ENCODE measurements at places on chromosomes 12 and 14.

DNA sequence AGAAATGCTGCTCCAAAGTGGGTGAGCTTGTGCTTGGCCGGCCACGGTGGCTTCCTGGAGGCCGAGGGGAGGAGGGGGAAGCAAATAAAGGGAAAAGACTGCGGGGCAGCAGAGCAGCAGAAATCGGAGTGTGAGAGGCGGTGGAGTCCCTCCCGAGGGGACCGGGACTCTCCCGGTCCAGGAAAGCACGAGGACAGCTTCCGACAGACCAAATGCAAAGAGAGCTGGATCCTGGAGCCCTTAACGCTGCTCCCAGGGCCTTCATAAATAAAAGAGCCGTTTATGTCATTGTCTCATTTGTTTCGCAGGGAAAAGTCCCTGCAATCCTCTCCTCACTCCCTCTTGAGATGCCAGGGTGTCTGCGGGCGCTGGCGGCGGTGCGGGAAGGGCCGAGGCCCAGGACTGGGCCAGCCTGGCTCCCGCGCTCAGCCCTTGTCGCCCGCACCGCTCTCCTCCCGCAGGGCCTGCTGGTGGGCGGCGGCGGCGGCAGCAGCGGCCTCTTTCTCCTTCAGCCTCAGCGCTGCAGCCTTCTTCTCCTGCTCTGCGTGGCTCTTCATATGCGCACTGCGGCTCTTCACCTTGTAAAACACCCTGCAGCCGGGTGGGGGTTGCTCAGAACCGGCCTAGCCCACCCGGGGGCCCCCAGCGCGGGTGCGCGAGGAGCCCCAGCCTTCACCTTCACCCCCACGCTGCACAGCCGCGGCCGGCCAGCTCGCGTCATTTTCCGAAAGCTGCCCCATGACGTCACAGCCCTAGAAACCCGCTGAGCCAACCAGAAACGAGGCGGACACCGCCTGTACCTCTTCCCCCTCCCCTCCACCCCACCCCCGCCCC is 4.5 kb upstream of the PNMA1 start:
- H3K27ac ChIP-seq = no peak overlapping the region
- no peak for DNase-seq
- peaks cover 5% of the 10 kb centered on the region for H3K4me1 ChIP-seq
- no peaks in the 10 kb centered on the region for H3K27me3 ChIP-seq

DNA sequence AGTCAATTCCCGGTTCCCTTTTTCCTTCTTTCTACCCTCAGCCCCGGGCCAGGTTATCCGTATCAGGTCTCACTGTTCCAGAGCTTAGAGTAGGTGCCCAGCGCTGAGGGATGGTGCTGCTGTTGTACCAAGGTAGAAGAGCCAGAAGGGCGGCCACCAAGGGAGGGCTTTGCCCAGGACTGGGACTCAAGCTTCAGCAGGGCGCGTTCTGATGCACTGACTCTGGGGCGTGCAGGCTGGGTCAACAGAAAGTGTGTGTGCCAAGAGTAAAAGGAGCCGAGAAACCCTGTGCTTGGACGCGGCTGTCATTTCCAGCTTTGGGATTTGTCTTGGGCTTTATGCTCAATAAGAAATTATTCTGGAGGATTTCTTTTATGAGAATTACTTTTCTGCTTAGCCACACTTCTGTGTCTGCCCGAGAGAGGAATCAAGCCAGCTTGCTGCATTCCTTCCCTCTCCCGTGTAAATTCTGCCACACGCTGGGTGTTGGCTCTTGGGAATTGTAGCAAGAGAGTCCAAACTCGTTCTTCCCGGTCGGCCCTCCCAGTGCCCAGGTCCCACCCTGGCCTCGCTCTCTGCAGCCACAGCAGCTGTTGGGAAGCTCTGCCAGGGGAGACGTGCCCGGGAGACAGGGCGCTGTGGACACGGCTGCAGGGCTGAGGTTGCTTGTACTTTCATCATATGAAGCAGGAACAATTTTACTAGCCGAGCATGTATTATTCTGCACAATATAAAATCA is 98.0 kb downstream of the FBXL14 start:
- DNase-seq = no peak
- H3K4me3 ChIP-seq = no peak overlapping the region
- no peaks in the 10 kb centered on the region for H3K27me3 ChIP-seq
- H3K4me1 ChIP-seq = no peaks in the 10 kb centered on the region
- H3K27ac ChIP-seq = no peak overlapping the region

- H3K4me1 ChIP-seq = no peaks in the 10 kb centered on the region
- H3K27me3 ChIP-seq = no peaks in the 10 kb centered on the region
- no peak overlapping the region for H3K27ac ChIP-seq
- no peak for DNase-seq
- no peaks in the 10 kb centered on the region for H3K36me3 ChIP-seq
Measured at GRCh38 chr14:66237741-66238140, 248.4 kb upstream of the CCDC196 start.

GRCh38 chr12:72024613-72025012 is 86.0 kb downstream of the TPH2 start:
- H3K36me3 ChIP-seq = no peaks in the 10 kb centered on the region
- no peak overlapping the region for H3K4me3 ChIP-seq
- H3K27ac ChIP-seq = no peak overlapping the region
- H3K27me3 ChIP-seq = no peaks in the 10 kb centered on the region

GRCh38 chr12:39572551-39572950 is 47.1 kb downstream of the ABCD2 start:
- H3K4me1 ChIP-seq = no peaks in the 10 kb centered on the region
- no peaks in the 10 kb centered on the region for H3K27me3 ChIP-seq
- H3K4me3 ChIP-seq = no peak overlapping the region
- H3K36me3 ChIP-seq = no peaks in the 10 kb centered on the region

DNA sequence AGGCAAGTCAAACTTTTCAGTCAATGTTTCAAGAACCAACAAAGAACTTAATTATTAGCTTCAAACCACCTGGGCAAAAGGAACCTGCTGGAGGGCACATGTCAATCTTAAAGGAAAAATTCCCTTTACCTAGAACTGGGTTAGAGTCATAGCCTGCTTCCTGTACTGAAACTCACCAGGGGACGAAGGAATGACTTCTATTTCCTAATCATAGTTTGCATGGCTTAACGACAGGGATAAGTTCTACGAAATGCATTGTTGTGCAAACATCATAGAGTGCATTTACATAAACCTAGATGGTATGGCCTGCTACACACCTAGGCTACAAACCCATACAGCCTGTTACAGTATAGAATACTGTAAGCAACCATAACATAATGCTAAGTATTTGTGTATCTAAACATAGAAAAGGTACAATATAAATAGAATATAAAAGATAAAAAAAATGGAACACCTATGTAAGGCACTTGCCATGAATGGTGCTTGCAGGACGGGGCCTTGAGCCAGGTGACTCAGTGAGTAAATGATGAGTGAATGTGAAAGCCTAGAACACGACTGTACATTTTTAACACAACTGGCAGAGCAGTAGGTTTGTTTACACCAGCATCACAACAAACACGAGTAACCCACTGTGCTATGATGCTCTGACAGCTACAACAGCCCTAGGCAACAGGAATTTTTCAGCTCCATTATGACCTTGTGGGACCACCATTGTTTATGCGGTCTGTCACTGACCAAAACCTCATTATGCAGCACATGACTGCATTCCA is 234.9 kb upstream of the CAND1 start:
- peaks cover 2% of the 10 kb centered on the region for H3K4me1 ChIP-seq
- H3K27ac ChIP-seq = no peak overlapping the region
- no peak overlapping the region for H3K4me3 ChIP-seq
- no peaks in the 10 kb centered on the region for H3K27me3 ChIP-seq
- H3K36me3 ChIP-seq = no peaks in the 10 kb centered on the region

DNA sequence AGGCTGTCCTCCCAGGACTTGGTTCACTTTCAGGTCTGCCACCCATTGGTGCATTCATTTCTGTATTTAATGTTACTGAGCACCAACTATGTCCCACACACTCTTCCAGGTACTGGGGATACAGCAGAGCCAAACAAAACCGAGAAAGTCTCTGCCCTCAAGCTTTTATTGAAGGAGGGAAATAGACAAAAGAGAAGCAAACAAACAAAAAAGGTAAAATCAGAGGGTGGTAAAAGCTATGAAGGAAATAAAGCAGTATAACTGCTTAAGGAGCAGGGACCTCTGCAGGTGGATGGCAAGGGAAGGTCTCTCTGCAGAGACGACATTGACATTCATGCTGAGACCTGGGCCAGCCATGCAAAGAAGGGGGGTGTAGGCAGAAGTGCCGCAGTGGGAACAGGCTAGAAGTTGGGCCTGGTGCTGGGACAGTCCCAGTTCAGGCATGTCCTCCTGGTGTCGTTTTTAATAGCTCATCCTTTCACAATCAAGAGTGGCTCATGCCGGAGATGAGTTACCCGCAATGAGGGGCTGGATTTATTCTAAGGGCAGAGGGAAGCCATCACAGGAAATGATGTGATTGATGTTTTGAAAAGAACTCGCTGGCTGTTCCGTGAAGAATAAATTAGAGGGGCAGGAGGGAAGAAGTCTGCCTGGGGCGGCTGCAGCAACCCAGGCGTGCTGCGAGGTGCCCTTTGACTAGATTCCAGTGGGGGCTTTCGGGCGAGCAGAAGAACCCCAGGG is 72.8 kb downstream of the IRF2BPL start:
- peak; percentile 66 for DNase-seq
- no peaks in the 10 kb centered on the region for H3K27me3 ChIP-seq
- H3K27ac ChIP-seq = peak overlapping the region; percentile 94

- H3K27ac ChIP-seq = no peak overlapping the region
- no peaks in the 10 kb centered on the region for H3K27me3 ChIP-seq
- no peak for DNase-seq
- H3K4me1 ChIP-seq = no peaks in the 10 kb centered on the region
- H3K4me3 ChIP-seq = no peak overlapping the region
Measured at GRCh38 chr12:57162553-57163125, 15.2 kb upstream of the LRP1-AS start.

GRCh38 chr12:4267704-4268328 is 5.7 kb upstream of the CCND2 start:
- H3K27me3 ChIP-seq = peaks cover 25% of the 10 kb centered on the region
- H3K4me3 ChIP-seq = no peak overlapping the region
- H3K36me3 ChIP-seq = no peaks in the 10 kb centered on the region
- no peak overlapping the region for H3K27ac ChIP-seq
- peaks cover 22% of the 10 kb centered on the region for H3K4me1 ChIP-seq

GRCh38 chr12:108801736-108802100 is 55.7 kb downstream of the SSH1 start:
- H3K27me3 ChIP-seq = no peaks in the 10 kb centered on the region
- peak; percentile 22 for DNase-seq
- H3K36me3 ChIP-seq = peaks cover 42% of the 10 kb centered on the region

DNA sequence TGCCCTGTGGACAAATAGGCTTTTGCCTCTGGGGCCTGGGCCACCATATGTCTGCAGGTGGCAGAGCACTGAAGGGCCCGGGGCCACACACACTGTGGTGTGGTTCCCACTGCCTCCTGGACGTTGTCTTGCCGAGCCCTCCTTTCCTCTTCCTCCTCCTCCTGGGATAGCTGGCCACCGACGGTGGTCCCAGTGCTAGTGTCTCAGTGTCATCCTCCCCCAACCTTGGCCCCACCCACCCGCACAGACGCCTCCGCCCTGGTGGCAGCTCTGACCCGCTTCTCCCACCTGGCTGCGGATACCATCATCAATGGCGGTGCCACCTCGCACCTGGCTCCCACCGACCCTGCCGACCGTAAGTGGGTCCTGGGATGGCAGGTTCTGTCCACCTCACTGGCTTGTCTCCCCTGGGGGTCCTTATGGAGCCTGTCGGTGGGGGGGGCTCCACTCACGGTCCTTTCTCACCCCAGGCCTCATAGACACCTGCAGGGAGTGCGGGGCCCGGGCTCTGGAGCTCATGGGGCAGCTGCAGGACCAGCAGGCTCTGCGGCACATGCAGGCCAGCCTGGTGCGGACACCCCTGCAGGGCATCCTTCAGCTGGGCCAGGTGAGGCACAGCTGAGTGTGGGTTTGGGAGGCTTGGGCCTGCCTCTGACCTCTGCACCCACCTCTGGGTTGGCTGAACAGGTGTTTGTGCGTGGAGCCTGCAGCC is 23.5 kb downstream of the HIP1R start:
- DNase-seq = no peak
- no peak overlapping the region for H3K27ac ChIP-seq
- H3K27me3 ChIP-seq = no peaks in the 10 kb centered on the region
- H3K4me3 ChIP-seq = no peak overlapping the region
- no peaks in the 10 kb centered on the region for H3K4me1 ChIP-seq

All from trophoblast cell (in vitro differentiated cells and primary cell).